Non-pigmented ciliary epithelial cell (primary cell): ENCODE measurements at places on chromosomes 1 and 21.

DNA sequence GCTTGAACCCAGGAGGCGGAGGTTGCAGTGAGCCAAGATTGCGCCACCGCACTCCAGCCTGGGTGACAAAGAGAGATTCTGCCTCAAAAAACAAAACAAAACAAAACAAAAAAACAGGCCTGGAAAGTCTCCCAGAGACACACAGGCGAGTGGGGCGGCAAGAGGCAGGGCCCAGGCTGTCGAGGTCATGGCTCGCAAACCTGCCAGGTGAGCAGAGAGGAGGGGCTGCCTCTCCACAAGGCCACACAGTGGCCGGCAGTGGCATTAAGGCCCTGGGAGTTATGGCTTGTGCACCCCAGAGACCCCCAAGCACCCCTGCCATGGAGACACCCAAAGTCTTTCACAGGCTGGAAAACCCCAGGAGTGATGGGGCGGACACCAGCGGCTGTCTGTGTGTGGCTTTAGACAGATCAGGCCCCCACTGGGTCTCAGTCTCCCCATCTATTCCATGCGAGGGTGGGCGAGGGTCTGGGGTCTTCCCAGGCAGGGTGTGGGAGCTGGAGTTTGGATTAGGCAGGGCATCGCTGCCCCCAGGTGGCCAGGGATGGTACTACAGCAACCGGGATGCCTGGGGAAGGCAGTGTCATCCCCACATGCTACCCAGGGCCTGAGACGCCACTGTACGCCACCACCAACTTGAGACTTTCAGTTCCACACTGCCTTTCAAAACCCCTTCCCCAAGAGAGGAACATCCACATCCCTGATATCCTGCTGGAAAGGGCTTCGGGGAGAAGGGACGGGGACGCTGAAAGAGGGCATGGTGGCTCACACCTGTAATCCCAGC lies 7.3 kb upstream of the CTRC start:
- DNase-seq = no peak

- DNase-seq = no peak
Observed at GRCh38 chr1:172499636-172500141, 33.3 kb upstream of the SUCO start.

DNA sequence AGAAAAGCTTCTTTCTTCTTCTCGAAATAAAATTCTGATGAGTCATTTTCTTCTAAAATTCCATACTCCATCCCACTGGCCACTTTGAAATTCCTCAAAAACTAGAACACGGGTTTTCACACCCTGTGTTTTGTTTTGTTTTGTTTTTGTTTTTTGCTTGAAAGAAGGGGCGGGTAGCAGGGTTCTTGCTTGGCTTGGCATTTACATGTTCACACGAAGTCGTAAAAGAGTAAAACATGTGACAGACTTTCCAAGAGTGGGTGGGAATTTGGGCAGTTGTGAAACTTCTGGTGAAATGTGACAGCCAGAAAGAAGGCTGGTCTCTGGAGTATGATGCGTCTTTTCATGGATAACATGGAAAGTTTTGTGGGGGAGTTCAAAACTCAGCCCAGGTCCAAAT lies 47.1 kb upstream of the FMN2 start:
- no peak for DNase-seq

GRCh38 chr1:31683997-31684396 lies 19.8 kb downstream of the COL16A1 start:
- DNase-seq = no peak

DNA sequence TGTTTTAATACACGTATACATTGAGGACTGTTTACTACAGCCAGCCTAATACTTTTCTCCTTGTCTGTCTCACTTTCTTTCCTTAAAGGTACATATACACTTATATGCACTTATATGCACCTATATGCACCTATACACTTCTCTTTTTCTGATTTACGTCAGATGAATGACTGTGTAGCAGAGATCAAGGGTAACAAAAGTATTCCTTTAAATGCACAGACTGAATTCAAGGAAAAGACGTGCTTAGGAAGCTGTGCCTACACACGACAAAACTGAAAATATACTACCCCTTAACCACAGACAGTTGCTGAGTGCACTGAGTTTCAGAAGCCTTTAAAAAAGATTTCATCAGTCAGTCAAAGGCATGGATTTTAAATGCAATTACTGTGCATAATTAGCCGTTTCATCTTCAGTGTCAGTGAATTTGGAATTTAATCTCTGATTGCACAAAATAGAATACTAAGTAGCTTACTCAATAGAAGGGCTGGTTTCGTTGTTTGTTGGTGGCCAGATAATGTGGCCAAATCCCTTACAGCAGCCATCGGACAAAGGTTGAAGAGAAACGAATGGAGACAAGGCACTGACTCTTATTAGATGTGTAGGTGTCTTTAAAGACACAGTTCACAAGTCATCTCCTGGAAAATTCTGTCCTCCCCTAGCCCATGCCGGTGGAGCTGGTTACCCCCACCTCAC lies 38.3 kb upstream of the TARBP1 start:
- no peak for DNase-seq

- no peak for DNase-seq
Observed at GRCh38 chr1:218322762-218323161, 22.4 kb upstream of the TGFB2 start.

GRCh38 chr1:40849801-40850592 lies 12.2 kb downstream of the CITED4 start:
- DNase-seq = no peak

DNA sequence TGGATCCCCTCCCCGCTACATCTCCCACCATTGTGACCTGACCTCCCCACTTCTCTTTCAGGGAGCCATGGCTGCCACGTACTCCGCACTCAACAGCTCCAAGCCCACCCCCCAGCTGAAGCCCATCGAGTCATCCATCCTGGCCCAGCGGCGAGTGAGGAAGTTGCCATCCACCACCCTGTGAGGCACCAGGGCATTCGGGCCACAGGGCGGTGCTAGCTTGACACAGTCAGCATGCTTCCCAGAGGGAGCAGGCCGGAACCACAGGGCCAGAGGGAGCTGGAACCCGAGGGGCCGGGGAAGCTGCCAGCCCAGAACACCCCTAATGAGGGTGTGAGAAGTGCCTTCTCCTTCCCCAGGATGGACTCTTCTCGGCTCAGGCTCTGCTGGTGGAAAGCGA lies 44.5 kb downstream of the RPS6KA1 start:
- no peak for DNase-seq

- DNase-seq = no peak
Observed at GRCh38 chr1:248421384-248421783, 18.5 kb downstream of the OR2T1 start.
